ENCODE measurements at places on chromosomes 3 and 15.

GRCh38 chr3:98972720-98973119 lies 71.2 kb upstream of the DCBLD2 start:
- DNase-seq = no peak

GRCh38 chr3:87949189-87949878 lies 109.5 kb downstream of the CGGBP1 start:
- no peak for DNase-seq

DNA sequence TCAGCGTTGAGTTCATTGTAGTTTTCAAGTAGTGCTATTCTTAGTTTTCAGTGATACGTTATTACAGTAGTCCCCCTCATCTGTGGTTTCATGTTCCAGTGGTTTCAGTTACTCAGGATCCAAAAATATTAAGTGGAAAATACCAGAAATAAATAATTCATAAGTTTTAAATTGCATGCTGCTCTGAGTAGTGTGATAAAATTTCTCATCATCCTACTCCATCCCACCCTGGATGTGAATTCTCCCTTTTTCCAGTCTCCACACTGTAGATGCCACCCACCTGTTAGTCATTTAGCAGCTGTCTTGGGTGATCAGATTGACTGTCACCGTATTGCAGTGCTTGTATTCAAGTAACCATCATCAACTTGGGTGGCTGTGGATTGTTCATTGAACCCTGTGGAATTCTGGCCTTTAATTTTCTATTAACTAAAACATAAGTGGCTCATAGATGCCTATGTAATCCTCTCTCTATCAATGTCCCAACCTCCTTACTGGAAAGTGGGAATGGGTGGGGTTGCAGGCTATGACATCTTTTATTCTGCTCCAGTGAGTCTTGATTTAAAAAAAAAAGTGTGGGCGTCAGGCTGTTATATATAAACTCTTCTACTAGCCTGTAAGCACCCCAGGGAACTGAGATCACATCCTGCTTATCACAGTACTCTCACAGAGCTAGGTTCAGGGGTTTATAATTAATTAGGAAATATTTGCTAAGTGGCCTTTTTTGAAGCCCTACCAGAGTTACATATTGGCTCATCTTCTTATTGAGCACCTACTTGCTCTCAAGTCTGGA lies 97.5 kb downstream of the CFAP20DC start:
- no peak for DNase-seq

- no peak for DNase-seq
Measured at GRCh38 chr3:29169451-29169850, 111.4 kb upstream of the RBMS3 start.

- no peak for DNase-seq
Measured at GRCh38 chr3:148992027-148992634, 791 bp downstream of the GYG1 start.

DNA sequence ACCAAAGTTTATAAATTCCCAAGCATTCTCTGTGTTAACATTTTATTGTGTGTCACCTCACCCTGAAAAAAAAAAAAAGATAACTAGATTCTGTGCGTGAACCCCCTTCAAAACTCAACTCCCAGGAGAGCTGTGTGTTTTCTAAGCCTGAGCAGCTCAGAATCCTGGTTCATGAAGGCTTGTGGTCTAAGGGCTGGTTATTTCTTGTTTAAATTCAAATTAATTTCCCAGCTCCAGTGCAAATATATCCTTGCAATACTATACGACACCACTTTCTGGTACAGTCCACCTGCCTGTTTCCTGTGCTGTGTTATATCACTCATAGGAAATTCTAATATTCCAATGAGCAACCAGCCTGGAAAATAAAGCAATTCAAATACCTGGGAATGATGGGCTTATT lies 23.4 kb upstream of the MYZAP start:
- no peak for DNase-seq

- DNase-seq = no peak
Measured at GRCh38 chr15:38844736-38845135, 280.1 kb upstream of the RASGRP1 start.

GRCh38 chr3:186719945-186720739 lies 3.0 kb downstream of the KNG1 start:
- no peak for DNase-seq

GRCh38 chr3:181721046-181721875 lies 9.5 kb downstream of the SOX2 start:
- DNase-seq = no peak

DNA sequence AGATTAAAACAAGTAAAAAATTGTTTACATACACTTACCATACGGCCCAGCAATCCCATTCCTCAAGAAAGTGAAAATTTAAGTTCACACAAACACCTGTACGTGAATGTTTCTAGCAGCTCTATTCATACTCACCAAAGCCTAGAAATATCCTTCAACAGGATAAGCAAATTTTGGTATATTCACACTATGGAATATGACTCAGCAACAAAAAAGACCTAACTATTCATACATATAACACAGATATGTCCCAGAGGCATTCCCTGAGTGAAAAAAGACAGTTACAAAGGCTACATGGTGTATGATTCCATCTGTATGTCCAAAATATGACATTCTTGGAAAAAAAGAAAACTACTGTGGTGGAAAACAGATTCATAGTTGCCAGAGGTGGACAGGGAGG lies 40.1 kb upstream of the THUMPD3 start:
- DNase-seq = no peak

GRCh38 chr3:51696954-51697353 lies 9.9 kb upstream of the GRM2 start:
- no peak for DNase-seq

DNA sequence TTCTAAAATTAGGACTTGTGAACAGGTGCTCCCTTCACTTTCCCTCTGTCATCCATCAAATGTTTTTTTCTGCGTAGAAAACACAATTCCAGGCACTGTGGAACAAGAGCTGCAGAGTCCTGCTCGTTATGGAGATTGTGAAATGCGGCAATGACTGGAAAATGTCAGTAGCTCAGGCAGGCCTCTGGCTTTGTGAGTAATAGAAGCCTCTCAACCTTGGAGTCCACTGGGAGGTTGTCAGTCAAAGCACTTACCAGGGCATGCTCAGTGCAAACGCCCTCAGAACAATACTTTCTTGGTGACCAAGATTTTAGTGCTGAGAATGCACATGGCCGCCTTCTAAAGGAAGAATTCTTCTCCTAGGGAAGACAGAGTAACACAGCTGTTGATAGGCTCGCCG lies 26.7 kb upstream of the MED12L start:
- DNase-seq = no peak

- no peak for DNase-seq
Measured at GRCh38 chr3:4174791-4175190, 128.4 kb upstream of the SETMAR start.

DNA sequence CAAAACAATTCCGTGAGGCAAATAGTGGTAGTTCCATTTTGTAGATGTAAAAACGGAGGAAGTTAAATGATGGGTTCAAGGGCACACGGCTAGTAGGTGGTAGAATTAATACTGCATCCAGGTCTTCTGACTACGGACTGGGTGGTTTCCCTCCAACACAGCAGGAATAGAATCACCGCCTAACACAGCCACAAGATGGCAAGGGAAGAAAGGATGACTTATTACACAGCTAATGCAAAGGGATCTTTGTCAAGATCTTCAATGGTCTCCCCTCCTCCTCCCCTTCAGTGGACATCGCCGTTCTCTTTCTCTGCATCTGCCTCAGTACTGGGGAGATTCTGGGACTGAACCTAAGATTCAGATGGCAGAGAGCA lies 524 bp upstream of the TOPBP1 start:
- no peak for DNase-seq

- no peak for DNase-seq
Measured at GRCh38 chr15:56077081-56077480, 83.7 kb upstream of the NEDD4 start.

DNA sequence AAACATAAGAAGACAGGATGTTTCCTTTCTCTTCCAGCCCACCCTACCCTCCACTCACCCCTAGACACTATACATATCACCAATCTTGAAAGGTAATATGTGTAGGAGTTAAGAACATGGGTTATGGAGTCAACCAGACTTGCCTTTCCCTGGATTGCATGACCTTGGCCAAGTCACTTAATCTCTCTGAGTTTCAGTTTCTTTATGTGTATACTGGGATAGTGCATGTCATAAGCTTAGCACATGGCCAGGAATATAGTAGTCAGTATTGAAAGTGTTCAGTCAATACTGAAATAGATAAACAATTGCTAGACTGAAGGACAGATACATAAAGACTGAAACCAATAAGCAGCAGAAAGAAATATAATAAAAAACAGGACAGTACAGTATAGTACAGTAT lies 283.2 kb upstream of the STT3B start:
- DNase-seq = no peak

GRCh38 chr3:123026565-123027291 lies 835 bp downstream of the SEMA5B start:
- DNase-seq = no peak

- no peak for DNase-seq
Measured at GRCh38 chr3:172065967-172066762, 26.8 kb downstream of the FNDC3B start.

DNA sequence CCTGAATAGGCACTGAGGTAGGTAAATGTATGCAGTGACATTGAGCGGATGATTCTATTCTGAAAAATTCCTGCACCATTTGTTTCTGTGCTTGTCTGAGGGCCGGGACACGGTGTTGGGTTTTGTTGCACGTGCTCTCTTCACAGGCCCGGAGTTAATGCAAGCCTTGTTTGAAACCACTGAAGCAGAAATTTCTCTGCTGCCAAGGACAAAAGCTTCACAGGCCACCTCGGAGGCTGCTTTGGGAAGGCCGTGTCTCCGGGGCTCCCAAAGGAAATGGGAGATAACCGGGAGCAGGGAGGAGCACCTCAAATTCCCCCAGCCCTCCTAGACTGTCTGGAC lies 179.4 kb downstream of the OPA1 start:
- no peak for DNase-seq

GRCh38 chr3:106850437-106850836 lies 526.8 kb upstream of the CCDC54 start:
- DNase-seq = no peak

- DNase-seq = no peak
Measured at GRCh38 chr15:77122576-77122975, 51.7 kb upstream of the TSPAN3 start.

- DNase-seq = no peak
Measured at GRCh38 chr3:133568294-133569014, 5.0 kb upstream of the CDV3 start.

GRCh38 chr3:10335190-10335738 lies 14.4 kb upstream of the SEC13 start:
- DNase-seq = no peak

- DNase-seq = no peak
Measured at GRCh38 chr15:71792521-71792920, 17.8 kb upstream of the NR2E3 start.

GRCh38 chr3:14434126-14434497 lies 31.7 kb downstream of the SLC6A6 start:
- DNase-seq = no peak

- DNase-seq = no peak
Measured at GRCh38 chr15:29740692-29741311, 81.5 kb downstream of the TJP1 start.

DNA sequence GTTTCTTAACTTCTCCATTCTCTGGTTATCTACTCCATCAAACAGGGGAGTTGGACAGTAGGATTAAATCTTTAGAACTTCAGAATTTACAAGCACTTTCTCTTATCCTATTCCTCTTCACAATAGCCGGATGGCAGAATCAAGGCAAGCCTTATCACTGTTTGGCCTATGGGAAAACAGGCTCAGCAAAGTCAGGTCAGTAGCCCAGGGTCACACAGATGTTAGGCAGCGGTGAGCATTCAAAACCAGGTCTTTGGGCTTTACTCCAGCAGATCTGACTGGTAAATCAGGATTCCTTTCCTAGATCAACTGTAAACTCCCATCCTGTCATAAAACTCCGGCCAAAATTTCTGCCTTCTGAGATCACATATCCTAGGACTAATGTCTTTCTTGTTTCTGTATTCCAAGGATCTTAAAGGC lies 258.4 kb downstream of the OPA1 start:
- DNase-seq = no peak

DNA sequence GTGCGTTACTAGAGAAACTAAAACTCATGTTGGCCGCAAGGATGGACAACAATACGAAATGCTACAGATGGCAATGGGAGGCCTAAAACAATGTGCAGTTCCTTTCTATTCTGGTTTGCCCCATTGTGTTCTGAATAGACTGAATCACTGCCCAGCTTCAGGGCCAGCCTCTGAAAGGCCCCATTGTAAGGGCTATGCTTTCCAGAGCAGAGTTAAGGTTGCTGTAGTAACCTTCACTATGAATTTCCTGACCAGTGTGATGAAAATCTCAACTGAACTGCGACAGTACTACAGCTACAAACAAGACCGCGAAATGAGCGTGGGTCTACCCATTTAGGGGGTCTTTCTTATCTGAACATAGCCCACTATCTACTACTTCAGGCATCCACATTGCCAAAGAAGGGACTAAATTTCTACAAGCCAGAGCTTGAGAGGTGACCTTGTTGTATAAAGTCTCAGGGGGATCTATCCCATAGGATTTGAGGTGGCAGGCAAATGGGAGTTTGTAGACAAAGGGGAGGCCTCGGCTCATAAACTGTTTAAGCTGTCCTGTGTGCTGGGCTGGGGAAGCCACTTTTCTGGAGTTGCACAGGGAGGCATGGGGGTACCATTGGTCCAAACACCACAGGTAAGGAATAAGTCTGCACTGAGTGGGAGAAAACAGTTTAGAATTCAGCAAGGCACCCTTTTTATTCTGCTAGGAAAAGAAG lies 80.1 kb downstream of the MYO1E start:
- no peak for DNase-seq

DNA sequence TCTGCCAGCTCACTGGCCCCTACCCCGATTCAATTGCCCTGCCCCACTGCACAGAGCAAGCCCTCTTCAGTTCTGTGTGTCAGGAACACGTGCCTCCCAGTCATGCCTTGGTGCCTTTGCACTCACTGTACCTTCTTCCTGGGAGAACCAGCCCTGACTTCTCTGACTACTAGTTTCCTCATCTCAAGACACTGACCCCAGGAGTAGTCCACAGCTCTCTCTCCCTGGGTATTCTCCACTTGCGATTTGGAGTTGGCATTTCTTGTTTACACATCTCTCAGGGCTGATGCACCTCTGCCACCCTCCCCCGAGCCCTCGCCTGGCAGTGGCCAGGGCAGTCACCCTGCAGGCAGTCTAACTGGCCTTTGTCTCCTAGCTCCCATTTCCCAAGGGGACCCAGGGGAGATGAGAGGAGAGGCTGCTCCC lies 5.7 kb downstream of the CISH start:
- no peak for DNase-seq

DNA sequence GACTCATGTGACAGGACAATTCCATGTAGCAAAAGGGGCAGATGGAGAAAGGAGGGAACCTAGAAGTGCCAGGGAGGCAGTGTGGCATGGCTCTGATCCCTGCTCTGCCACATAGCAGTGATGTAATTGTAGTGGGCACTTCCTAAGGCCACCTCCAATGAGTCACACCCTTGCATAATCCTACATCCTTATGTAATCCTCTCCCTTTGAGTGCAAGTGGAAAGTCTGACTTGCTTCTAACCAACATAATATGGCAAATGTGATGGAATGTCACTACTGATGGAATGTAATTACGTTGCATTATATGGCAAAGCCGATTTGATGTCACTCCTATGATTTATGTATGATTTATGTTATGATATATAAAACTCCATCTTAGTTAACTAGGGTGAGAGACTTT lies 72.9 kb upstream of the ATP2C1 start:
- no peak for DNase-seq

- no peak for DNase-seq
Measured at GRCh38 chr15:31023841-31024240, 32.4 kb upstream of the MTMR10 start.

GRCh38 chr3:59845386-59845785 lies 795.6 kb upstream of the CFAP20DC start:
- DNase-seq = no peak

GRCh38 chr3:177150970-177151627 lies 46.2 kb downstream of the TBL1XR1 start:
- no peak for DNase-seq
